HEK293T (cell line): ENCODE measurements at places on chromosomes 6 and 20.
A peak's percentile ranks its signal among the peaks of the same experiment; 100 is the strongest.

DNA sequence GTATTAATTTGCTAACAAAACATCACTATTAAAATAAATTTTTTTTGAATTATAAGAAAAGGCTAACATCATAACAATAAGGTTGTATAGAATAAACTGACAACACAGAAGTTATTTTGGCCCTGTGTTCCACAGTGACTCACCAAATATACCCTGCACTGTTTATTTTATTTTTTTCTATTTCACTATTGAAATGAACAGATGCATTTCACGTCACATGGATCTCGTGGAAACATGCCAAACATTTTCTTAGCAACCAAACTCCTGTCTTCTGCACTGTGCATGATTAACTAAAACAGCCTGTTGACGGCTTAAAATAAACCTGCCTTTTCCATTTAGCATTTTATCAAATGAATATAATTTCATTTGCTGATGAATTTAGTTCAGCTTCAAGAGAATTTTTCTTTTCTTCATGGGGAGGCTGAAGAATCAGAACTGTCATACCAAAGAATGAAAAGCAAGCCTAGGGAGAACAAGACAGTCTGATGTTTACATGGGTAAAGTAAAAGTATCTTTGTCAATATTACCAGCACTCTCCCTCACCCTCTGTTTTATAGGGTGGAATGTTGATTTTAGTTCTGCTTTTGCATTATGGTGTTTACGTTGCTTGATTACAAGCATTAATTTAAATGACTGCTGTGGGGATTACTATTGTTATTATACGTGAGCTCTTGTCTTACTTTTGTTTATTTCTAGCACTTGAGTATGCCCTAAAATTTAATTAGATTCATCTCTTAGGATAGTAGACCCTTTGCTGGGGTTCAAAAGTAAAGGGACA lies 115.3 kb downstream of the LCA5 start:
- no peak for DNase-seq

DNA sequence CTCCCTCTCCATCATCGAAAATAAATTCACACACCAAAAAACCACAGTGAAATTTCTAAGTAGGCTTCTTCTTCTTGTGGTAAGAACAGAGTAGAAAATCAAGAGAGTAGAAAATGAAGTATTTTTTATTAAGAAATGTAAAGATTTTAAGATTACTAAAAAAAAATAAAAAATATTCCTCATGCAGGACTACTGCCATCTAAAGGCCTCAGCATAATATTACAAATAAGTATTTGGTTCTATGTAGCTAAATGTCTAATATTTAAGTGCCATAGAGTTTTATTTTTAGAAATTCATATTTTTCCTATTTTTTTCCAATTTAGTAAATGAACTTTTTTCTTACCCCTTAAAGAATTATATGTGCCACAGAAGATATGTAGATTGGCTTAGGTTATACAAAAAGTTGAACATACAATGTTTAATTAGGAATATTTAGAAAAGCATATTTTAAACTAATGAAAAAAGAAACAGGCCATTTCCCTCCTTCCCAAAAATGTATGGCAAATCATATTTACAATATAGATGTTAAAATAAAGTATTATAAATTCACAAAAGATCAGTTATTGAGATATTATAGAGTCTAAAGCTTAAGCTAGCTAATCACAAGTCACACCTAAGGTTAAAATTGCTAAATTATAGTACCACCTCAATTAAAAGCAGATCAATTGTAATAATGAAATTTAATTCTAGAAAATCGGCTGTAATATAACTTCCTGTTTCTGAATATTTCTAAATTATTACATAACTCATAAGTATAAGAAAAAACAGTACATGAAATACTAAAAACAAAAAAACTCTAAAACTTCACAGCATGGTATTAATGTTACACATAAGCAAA lies 3.5 kb upstream of the NT5DC1 start:
- no peak for DNase-seq

GRCh38 chr6:90947184-90948064 lies 360.6 kb upstream of the MAP3K7 start:
- no peak for DNase-seq

GRCh38 chr6:161228096-161228495 lies 45.8 kb downstream of the AGPAT4 start:
- DNase-seq: no peak

DNA sequence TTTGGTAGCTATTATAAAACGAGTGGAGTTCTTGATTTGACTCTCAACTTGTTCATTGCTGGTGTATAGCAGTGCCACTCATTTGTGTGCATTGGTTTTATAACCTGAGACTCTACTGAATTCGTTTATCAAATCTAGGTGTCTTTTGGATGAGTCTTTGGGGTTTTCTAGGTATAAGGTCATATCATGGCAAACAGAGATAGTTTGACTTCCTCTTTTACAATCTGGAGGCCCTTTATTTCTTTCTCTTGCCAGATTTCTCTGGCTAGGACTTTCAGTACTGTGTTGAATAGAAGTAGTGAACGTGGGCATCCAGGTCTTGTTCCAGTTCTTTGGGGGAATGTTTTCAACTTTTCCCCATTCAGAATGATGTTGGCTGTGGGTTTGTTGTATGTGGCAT lies 38.8 kb downstream of the SUMO4 start:
- no peak for DNase-seq

GRCh38 chr6:110357664-110358552 lies at the start of gene METTL24:
METTL24 (minus strand) TSS chr6:110358349; CDS start chr6:110358272, 77 bp downstream.
- peak; percentile 69 for DNase-seq

GRCh38 chr6:16397623-16398022 lies 159.2 kb downstream of the GMPR start:
- no peak for DNase-seq

DNA sequence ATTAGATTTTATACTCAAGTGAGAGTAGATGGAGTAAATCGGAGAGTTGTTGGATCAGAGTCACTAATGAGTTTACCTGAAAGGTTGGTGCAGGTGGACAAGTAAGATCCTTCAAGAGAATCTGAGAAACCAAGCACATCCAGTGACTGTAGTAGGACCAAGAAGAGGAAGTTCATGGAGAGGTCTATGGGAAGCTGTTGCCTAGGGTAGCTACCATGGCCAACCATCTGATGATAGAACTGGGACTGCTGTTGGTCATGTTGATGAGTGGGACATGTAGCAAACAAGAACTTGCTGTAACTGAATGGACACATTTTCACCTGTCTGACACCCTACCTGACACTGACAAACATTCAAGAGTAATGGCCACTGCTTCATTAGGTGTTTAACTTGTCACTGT lies 11.3 kb upstream of the ADGB start:
- no peak for DNase-seq

- no peak for DNase-seq
Measured at GRCh38 chr20:38405132-38405531, 30.0 kb downstream of the SNHG17 start.

- no peak for DNase-seq
Measured at GRCh38 chr6:22036275-22036674, 260.6 kb downstream of the PRL start.

DNA sequence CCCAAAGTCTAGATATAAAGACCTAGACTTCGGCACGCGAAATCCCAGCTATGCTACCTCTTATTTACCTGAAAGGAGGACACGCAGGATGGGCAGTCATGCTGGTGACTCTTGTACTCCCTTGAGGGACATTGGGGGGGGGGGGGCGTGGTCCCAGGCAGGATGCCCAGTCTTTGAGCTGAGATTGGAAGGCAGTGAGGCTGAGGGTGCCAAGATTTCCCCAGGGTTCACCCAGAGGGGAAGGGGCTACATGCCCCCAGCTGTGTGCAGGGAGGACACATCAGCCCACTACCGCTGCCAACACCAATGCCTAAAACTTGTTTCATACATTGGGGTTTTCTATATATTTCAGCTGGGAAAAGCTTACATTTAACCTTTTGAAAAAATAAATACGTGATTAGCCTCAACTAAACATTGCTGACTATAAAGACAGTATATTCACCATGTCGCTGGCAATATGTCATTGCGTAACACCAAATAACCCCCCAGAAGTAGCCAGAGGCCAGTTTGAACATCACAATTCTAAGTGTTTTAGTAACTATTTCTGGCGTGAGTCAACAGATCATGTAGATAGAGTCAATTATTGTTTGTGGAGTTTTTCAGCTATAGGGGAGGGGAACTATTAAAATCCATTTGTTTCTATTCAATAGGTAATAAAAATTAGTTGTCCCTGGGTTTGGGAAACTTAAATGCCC lies 21.6 kb downstream of the MGME1 start:
- no peak for DNase-seq

GRCh38 chr6:743320-744096 lies 50.6 kb upstream of the EXOC2 start:
- DNase-seq: no peak

GRCh38 chr20:46740214-46740609 lies 30.8 kb downstream of the SLC2A10 start:
- no peak for DNase-seq

- DNase-seq: no peak
Measured at GRCh38 chr6:19869464-19869863, 32.3 kb downstream of the ID4 start.

- no peak for DNase-seq
Measured at GRCh38 chr20:5996765-5997164, 46.3 kb downstream of the MCM8 start.

DNA sequence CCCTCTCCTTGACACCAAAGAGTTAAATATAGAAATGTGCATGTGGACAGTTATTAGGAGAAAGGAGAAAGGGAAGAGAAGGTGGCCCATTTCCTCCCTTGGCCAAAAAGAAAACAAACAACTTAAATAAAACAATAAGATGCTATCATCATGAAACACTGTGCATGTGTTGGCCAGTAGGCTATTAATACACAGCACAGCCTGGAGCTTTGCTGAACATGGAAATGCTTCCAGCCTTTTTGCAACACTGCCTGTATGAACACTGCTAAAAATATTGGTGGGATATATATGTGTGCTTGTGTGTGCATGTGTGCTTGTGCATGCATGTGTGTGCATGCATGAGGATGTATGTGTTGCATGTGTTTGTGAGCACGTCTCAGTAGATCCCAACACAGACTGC lies 100.4 kb downstream of the LY86 start:
- DNase-seq: no peak

GRCh38 chr6:24147511-24148153 lies 21.6 kb downstream of the NRSN1 start:
- DNase-seq: no peak

DNA sequence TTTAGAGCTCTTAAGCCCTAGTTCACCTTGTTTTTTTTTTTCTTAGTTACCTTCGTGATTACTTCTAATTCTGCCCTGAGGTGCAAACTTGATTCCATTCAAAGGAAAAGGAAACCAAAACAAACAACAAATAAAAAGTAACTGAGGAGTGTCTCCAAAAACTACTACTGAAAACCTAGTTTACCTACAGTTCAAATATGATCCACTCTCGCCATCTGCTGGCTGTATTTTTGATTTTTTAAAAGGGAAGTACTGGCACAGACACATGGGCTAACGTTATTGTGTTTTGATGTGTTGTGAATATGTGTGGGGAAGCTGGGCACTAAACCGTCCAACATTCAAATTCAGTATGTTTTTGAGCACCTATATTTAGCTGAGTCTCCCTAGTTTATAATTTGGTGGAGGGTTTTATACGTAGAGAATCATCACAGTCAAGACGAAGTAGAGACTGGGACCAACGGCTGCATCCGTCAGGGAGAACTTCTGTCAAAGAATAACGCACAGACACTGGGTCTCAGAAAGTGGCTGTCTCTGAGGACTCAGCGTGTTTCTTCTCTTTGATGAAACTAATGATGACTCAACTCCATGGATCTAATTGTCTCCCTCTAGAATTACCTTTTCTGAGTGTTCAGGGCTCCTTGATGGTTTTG lies 373.5 kb upstream of the BTBD3 start:
- DNase-seq: peak; percentile 30

DNA sequence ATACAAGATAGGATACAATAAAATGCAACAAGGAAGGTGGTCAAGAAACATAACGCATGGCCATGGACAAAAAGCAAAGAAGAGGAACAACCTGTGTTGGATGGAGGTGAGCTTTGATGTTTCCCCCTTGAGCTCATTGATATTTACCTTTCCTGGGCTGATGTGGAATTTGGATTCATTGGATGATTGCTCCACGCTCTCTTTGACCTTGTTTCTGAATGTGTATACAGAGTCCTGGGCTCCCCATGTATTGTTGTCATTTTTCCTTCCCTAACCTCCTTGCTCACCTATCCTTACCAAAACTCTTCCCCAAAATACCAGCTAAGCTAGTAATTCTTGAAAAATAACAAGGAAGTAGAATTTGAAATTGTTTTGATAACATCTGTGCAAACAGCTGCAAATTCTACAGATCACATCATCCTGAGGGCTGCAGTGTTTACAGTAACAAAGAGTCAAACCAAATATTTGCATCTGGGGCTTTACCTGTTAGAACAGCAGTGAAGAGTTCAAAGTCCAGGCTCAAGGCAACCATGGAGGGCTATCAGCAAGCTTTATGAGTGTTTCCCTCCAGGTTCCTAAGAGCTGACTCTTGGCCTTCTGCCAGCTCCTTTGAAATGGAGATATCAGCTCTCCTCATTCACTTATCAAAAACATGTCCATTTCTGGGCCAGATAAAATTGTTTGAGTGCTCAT lies 214.3 kb upstream of the MARCKS start:
- DNase-seq: peak; percentile 40

DNA sequence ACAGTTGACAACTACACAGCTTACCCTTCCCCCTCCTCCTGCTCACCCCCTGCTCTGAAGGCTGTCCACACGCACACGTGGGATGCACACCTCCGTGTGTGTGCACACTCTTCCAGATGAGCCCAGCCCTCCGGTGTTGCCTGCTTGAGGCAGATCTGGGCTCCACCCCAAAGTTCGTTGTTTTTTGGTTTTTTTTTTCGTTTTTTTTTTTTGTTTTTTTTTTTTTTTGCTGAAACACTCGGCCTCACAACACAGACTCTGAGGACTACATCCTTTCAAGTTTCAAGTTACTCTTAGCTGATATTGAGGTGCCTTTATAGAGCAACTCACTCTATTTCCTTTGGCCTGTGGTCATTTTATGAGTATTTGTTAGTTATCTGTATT lies 88.2 kb downstream of the RREB1 start:
- DNase-seq: no peak

DNA sequence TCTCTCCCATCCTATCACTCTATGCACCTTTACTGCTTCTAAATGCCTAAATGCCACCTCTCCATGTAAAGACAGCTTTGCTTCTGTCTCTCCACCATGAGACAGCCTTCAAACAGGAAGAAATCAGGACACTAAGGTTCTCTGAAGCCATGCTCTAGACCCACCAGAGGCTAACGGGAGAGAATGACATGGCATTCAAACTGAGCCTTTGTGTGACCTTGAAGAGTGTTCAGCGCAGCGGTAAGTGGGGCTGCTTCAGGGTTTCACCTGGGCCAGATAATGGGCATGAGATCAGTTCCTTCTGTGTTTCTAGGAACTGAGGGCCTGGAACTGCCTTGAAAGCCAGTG lies 20.1 kb downstream of the FAM50B start:
- DNase-seq: no peak

- DNase-seq: no peak
Measured at GRCh38 chr20:25318471-25319240, 70.8 kb downstream of the PYGB start.

DNA sequence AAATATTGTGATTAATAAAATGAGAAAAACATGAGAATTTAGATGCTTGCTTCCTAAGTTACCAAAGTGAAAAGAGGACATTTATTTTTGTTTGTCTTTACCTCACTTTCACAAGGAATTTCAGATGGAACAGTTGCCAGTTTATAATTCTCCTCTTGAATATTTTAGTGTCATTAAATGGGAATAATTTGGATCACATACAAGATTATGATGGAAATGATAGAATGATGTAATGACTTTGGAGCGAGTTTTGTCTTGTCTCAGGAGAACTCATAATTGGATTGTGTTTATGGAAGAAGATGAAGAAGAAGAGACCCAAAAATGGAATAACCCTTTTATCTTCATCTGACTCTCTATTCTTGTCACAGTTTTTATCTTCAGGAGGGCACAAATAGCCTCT lies 172.9 kb upstream of the FLRT3 start:
- no peak for DNase-seq

- DNase-seq: no peak
Measured at GRCh38 chr20:24964506-24964840, 15.4 kb downstream of the CST7 start.
